ENCODE measurements at places on chromosomes 6 and 20. TPM values are rescaled to one million over a fixed set of nuclear protein-coding genes. Genes with fewer than 3 reads are reported as not detected.
A peak's percentile ranks its signal among the peaks of the same experiment; 100 is the strongest.

ABHD16B gene
- total RNA-seq, result not detected

TDRD6 gene
- 0.47 TPM for total RNA-seq

GRCh38 chr6:44237813-44238433 is 9.0 kb upstream of the HSP90AB1 start:
- H3K4me3 ChIP-seq, result peak overlapping the region; percentile 17
- no peaks in the 10 kb centered on the region for H3K36me3 ChIP-seq
- H3K27me3 ChIP-seq, result no peaks in the 10 kb centered on the region

DNA sequence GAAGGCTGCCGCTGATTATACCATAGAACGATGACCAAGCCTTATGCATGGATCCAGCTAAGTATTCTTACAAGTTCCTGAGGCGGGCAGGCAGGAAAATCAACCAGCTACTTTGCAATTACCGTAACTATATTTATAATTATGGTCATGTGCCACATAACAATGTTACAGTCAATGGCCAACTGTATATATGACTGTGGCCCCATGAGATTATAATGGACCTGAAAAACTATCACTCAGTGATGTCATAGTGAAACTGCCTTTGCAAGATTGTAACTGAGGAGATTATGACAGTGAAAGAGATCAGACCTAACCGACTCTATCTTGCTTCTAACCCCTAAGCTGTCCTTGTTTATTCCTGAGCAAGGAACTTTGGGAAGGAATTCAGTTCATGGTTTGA is 33.1 kb upstream of the FAM135A start:
- H3K27ac ChIP-seq, result no peak overlapping the region
- H3K27me3 ChIP-seq, result no peaks in the 10 kb centered on the region
- no peaks in the 10 kb centered on the region for H3K36me3 ChIP-seq
- no peak overlapping the region for H3K4me3 ChIP-seq
- DNase-seq, result no peak
